ENCODE measurements at places on chromosomes 7 and 10.
A peak's percentile ranks its signal among the peaks of the same experiment; 100 is the strongest.

GRCh38 chr7:26202019-26202990 lies 760 bp downstream of the CBX3 start:
- peak; percentile 58 for DNase-seq

DNA sequence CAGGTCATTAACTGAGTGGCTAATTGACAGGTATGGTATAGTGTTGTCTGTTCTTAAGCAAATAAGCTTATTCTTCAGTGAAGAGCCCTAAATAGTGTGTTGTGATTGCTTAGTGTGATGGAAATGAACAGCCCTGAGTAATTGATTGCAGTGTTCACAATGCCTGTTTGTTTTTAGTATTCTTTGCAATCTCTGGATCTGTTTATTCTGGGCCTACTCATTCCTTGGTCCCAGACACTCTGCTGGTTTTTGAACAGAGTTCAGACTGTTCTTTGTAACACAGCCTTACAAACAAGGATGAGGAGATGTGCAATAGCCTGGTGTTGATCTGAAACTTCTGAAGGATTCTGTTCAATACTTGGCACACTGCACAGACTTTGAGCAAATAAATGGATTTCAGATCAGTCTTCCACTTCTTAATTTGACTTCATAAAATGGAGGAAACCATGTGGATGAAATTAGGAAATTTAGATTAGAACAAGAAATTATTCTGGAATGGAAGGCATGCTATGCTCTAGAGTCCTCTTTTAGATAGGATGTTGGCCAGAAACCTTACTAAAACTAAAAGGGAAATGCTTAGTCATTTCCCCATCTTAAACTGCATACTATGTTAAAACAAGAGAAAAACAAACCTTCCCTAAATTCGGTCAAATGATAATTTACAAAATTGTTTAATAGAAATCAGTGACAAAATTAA lies 444.2 kb upstream of the SEMA3D start:
- DNase-seq = no peak

- no peak for DNase-seq
Measured at GRCh38 chr7:132354527-132354926, 221.7 kb downstream of the PLXNA4 start.

DNA sequence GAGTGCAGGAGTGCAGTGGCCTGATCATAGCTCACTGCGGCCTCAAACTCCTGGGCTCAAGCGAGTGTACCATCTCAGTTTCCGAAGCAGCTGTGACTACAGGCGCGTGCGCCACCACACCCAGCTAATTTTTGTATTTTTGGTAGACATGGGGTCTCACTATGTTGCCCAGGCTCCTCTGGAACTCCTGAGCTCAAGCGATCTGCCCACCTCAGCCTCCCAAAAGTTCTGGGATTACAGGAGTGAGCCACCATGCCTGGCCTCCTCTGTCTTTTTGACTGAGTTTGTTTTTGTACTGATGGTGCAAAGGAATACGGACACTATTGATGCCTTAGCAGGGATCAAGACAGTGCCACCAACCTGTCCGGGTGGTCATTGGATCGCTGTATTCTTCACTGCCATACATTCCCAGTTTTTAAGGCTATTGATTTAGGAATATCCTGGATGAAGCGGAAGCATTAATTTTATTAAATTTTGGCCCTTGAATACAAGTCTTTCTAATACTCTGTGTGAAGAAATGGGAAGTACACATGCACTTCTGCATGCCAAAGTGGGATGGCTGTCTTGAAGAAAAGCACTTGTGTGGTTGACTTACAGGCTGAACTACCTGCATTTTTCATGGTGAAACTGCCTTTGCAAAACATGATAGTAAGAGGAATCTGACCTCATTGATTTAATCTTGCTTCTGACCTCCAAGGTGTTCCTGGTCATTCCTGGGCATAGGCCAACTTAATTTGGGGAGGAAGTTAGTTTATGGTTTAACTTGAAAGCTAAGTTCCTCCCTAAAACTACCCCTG lies 2.1 kb upstream of the CUL2 start:
- no peak for DNase-seq

- no peak for DNase-seq
Measured at GRCh38 chr10:45460235-45460878, 86.3 kb downstream of the ALOX5 start.

DNA sequence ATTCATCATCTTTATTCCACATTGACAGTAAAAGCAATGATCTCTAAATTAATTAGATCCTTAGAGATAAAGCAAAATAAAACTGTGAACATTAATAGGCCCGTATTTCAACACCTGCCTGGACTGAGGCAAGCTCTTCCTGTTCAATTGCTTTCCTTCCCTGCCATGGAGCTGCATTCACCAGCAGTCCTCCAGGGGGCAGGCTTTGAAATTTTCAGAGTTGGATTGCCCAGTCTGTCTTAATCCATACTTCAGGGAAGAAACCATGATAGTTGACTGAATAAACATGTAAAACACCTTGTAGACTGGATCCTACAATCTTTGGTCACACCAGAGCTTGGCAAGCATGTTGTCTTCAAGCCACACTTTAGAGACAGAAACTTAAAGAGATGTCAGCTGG lies 936.6 kb downstream of the NRG3 start:
- DNase-seq = no peak

DNA sequence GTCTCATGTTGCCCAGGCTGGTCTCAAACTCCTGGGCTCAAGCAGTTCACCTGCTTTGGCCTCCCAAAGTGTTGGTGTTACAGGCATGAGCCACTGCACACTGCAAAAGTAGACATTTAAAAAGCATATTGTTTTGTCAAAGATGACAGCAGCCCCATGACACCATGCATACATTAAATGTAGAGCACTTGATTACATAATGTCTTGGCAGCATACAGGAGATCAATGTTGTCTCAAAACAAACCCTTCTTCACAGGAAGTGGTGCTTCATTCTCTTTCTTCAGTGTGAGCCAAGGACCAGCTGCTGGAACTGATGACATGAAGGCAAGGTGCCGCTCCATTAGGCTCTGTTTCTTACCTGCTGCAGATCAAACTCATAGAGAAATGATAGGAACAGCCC lies 218.4 kb downstream of the KLF6 start:
- no peak for DNase-seq

DNA sequence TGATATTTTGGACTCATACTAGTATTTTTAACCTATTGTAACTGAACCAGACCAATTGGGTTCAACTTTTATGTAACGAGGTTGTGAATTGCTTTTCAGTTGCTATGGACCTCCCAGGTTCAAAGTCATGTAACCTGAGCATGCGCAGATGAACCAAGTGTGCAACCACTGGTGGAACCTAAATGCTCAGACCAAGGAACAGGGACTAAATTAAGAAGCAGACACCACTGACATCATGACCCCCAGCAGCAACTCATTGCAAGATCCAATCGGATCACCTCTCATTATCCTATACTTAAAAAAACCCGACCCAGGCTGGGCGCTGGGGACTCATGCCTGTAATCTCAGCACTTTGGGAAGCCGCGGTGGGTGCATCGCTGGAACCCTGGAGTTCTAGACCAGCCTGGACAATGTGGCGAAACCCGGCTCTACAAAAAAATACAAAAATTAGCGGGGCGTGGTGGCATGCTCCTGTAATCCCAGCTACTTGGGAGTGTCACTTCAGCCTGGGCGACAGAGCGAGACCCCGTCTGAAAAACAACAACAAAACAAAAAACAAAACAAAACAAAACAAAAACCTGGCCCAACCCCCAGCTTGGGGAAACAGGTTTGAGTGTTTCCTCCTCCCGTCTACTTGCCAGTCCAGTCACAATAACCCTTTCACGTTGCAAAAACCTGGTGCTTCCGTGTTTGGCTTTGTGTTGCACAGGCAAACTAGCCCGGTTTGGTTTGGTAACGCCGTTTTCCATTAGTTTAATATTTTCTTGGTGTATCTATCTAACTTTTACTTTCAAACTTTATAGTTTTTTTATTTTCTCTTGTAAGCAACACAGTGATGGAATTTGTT lies 11.3 kb upstream of the ZNF518A start:
- DNase-seq = no peak

DNA sequence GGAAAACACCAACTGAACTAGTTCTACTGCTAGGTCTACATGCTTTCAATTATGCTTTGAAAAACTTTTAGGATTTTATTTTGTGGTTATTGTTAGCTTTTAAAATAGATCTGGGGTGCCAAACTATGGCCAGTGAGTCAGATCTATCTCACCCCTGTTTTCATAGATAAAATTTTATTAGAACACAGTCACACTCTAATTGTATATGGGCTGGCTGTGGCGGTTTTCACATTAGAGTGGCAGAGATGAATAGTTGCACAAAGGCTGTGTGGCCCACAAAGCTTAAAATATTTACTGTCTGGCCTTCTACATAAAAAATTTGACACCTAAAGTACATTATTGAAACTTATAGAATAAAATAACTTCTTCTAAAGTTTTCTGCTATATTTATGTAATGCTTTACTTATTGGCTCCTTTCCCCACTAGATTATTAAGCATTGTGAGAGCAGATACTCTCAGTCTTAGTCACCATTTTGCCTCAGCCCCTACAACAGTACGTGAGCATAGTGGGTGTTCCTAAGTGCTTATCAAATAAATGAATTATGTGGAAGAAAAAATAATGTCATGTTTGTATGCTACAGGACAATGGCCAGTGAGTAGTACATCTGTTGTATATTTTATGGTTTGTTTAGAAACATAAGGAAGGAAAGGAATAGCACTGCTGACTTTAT lies 5.4 kb upstream of the SUV39H2 start:
- DNase-seq = no peak

DNA sequence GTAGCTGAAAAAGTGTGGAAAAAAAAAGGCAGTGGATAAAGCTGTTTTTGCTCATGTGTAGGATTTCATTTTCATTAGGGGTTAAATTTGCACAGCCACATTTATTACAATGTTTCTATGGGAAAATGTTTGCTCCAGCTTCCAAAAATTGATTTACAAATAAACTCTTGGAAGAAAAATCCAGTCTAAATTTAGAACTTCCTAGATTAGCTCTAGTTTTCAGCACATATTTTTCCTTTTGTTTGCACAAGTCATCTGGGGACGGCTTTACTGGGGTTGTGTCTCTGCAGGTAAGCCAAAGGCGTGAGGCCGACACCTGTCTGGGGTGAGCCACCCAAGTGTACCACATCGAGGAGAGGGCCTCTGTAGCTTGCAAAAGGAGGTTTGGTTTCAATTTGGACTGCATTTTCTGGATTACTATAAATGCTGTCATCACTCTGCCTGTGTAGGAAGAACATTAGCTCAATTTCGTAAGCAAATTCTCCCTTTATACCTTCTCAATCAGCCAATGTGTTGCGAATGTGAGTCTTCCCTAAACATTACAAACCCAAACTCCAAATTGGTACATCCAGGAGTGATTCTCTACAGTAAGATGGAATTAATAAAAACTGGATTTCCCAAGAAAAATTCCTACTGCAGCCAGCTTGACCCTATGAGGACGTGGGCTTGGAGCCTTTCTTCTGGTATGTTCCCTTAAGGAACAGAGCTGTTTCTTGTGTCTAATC lies 89.5 kb upstream of the ZNF438 start:
- no peak for DNase-seq

GRCh38 chr7:145692237-145692950 lies 424.2 kb upstream of the CNTNAP2 start:
- DNase-seq = no peak

GRCh38 chr10:114271075-114271778 lies 32.2 kb downstream of the VWA2 start:
- DNase-seq = no peak

DNA sequence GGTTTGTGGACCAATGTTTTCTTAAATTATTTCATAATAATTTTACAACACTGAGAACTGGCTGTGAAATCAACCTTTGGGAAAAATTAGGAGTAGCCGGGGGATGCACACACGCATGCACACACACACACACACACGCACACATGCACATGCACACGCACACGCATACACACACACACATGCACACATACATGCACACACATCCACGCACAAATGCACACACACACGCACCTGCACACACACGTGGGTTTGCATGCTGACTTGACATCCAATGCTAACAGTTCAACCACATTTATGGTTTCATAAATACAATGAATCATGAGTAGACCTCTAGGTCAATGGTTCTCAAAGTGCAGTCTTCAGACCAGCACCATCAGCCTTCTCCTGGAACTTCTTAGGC lies 354.1 kb downstream of the DPP6 start:
- DNase-seq = no peak

- DNase-seq = no peak
Measured at GRCh38 chr10:44416021-44416771, 31.3 kb upstream of the CXCL12 start.

DNA sequence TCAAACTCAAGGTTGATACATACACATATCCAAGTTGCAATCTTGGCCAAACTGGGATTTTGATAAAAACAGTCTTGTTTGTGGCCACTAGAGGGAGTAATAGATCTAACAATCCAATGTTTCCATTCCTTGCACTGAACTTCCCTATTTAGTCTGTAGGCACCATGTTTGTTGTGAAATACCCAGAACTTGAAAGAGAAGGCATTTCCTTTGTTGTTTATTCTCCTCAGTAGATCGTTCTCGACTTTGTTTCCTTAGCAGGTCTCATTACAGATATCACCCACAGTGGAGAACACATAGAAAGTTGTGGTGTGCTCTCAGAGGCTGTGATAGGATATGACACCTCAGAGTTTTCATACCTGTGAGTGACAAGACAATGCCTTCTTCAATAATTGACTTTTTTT lies 70.3 kb upstream of the MXI1 start:
- no peak for DNase-seq

DNA sequence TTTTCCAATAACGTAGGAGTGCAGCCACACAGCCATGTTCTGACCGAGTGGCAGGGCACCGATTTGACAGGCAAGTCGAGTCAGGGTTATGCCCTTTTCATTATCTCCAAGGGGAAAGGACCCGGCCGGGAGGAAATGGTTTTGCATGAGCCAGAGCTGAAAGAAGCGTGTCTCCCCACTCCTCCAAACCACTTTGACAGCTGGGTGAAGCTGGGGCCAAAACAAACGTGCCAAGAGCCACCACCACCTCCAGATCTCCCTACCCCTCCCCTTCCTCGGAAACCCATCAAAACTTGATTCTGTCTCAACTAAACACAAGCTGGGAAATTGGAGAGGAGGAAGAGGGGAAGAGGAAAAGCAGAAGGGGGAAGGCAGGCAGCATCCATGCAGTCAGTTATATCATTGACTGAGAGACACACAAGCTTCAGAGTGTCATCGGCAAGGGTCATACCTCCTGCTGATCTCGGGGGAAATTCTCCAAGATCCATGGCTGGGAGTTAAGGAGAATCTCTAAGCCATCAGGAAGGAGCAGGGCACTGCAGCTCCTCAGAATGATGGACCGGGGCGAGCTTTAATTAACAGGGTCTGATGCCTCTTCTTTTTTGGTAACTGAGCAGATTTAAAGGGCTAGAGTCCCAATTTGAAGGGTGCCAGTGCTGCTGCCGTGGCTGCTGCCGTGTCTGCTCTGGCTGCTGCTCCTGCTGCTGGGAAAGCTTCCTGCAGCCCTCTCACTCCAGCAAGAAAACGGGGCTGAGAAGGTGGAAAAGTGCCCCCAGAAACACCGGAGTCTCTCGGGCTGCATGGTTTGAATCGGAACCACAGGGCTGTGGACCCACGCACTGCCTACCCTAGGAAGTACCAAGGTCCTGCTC lies 34.7 kb upstream of the CALN1 start:
- no peak for DNase-seq
